ENCODE measurements at places on chromosomes 2 and 18.

- no peak for DNase-seq
Measured at GRCh38 chr2:240575101-240575965, 7.0 kb downstream of the RNPEPL1 start.

GRCh38 chr2:233003658-233004555 is 9.1 kb downstream of the NGEF start:
- DNase-seq = no peak

GRCh38 chr2:81304154-81304830 is 999.7 kb upstream of the LRRTM1 start:
- DNase-seq = no peak

DNA sequence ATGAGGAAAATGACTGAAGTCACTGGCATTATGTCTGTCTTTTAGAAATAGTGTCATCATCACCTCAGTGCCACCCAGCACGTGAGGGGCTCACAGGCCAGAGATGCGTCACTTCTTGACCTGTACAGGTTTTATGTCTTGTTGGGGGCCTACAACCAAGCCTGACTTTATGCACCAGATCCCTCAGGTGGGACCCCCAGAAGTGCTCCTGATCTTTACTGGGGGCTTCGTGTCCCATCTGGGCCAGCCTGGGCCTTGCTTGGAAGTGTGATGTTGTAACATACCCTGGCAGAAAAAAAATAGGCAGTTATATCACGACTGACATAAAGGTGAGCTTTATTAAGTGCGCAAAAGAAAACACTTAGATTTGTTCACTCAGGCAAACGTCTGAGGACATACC is 21.5 kb upstream of the GNAL start:
- DNase-seq = no peak

DNA sequence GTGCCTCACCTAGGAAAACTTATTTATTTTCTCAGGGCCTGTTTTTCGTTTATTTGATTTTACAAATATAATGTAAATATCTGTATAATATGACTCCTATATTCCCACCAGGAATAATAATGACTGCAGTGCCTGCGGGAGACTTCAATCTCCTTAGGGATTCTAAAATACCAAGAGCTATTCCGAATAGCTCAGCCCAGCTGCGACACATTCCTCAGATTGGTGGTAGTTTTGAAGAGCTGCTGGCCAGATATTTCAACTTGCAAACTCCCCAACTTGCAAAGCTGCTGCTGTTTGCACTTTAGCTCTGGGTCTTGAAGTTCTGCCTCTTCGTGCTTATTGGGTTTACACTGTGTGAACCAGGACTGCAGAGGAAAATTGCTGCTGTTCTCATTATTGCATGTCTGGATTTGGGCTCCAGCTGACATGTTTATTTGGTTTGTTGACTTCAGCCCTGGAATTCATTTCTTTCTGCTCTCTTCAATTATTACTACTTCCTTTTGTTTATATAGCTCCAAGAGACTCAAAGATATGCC is 480.2 kb upstream of the CHST9 start:
- no peak for DNase-seq

DNA sequence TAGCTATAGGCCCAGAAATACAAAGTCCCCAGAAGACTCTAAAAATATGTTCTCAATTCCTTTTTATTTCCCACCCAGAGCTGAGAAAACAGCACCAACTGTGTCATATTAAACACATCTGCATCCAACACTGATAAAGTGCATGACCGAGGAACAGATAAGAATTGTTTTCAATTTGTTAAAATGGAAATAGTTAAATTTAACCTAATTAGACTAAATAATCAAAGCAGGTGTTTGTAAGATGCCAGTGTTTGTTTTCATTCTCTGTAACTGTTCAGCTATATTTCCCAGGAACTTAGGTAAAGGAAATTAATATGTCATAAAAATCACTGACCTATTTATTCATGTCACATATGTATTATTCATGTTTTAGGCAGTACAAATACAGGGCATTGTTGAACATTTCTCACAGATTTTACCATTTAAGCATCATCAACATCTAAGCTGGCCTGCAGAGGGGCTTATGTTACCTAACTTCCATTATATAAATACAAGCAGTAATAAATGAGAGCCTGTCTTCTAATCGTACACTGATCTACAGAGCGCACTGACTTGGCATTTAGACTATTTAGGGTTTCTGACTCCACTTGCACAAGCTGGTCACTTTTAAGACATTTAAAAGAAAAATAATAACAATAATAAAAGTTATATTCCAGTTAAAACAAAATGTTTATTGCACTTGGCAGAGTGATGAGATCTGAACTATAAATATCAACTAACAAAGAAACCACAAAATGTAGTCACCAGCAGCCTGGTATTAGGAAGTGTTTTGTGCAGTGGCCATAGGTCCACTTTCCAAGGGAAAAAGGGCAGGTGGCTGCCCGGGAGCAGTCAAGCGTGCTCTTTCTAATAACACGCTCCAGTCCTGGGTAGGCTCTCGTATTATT is 86.6 kb upstream of the ZFP36L2 start:
- no peak for DNase-seq

GRCh38 chr2:175884697-175885393 is 117.2 kb downstream of the LNPK start:
- no peak for DNase-seq

GRCh38 chr2:127479219-127479825 is 47.0 kb downstream of the IWS1 start:
- DNase-seq = no peak

DNA sequence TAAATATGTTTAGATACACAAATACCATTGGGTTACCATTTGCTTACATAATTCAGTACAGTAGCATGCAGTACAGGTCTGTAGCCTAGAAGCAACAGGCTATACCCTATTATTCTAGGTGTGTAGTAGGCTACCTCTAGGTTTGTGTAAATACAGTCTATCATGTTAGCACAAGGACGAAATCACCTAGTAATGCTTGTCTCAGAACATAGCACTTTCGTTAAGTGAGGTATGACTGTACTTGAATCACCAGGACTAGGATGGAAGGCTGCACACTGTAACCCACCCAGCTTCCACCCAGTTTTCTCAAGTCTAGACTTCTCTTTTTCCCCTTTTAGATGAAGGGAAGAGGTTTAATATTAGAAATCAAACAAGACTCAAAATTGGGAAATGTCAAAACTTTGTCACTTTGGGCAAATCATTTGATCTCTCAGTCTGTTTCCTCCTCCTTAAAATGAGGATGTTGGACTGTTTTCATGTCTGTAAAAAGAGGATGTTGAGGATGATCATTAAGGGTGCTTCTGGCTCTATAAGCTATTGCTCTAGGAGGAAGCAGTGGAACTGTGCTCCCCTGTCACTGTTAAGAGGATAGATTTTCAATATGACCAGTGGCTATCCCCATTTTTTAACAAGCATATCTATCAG is 3.7 kb upstream of the SOCS6 start:
- DNase-seq = no peak

GRCh38 chr2:164839914-164840457 is 1.6 kb downstream of the COBLL1 start:
- DNase-seq = no peak
